ENCODE measurements at places on chromosomes 1 and 21. TPM values are rescaled to one million over a fixed set of nuclear protein-coding genes. Genes with fewer than 3 reads are reported as not detected.

Gene LMX1A
- polyA plus RNA-seq, result not detected

Gene CCDC17
- polyA plus RNA-seq, result 0.47 TPM

Gene TNFRSF9
- polyA plus RNA-seq, result 21.9 TPM

Gene SDHB
- 299 TPM for polyA plus RNA-seq

DNA sequence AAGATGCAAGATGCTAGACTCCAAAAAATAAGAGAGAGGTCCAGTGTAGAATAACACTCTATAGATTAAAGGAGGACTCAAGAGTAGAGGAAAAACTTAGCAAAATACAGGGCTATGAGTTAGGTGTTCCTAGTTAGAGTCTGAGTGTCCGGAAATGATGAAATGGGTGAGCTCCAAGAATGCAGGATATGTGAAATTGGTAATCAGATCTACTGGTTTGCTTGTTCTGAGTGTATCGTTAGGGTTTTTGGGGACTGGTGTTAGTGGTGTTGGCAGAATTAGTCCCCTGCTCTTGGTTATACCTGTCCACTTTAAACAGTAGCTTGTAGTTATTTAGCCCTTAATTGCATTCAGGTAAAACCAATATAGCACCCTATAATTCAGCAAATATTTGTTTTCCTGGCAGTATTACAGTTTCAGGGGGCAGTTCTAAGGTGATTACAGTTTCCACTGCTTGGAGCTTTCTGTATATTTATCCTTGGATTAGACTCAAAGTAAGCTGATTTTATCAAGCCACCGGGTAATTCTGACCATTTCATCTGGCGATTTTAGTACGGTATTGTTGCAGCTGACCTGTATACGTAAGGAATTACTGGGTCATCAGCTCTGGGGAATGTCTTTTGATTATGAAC lies 332.7 kb downstream of the CHRM3 start:
- peak; percentile 13 for DNase-seq
- H3K4me3 ChIP-seq, result peak overlapping the region; percentile 99
- peaks cover 4% of the 10 kb centered on the region for H3K36me3 ChIP-seq

GRCh38 chr21:38036016-38036415 lies 119.8 kb upstream of the KCNJ6 start:
- H3K27me3 ChIP-seq, result peaks cover 3% of the 10 kb centered on the region
- no peak overlapping the region for H3K4me3 ChIP-seq
- H3K27ac ChIP-seq, result no peak overlapping the region
- H3K36me3 ChIP-seq, result no peaks in the 10 kb centered on the region
- no peaks in the 10 kb centered on the region for H3K4me1 ChIP-seq

- H3K27me3 ChIP-seq, result peaks cover 8% of the 10 kb centered on the region
- H3K4me1 ChIP-seq, result peaks cover 15% of the 10 kb centered on the region
- peaks cover 5% of the 10 kb centered on the region for H3K36me3 ChIP-seq
Measured at GRCh38 chr1:23620605-23621004, 61.3 kb upstream of the ID3 start.

DNA sequence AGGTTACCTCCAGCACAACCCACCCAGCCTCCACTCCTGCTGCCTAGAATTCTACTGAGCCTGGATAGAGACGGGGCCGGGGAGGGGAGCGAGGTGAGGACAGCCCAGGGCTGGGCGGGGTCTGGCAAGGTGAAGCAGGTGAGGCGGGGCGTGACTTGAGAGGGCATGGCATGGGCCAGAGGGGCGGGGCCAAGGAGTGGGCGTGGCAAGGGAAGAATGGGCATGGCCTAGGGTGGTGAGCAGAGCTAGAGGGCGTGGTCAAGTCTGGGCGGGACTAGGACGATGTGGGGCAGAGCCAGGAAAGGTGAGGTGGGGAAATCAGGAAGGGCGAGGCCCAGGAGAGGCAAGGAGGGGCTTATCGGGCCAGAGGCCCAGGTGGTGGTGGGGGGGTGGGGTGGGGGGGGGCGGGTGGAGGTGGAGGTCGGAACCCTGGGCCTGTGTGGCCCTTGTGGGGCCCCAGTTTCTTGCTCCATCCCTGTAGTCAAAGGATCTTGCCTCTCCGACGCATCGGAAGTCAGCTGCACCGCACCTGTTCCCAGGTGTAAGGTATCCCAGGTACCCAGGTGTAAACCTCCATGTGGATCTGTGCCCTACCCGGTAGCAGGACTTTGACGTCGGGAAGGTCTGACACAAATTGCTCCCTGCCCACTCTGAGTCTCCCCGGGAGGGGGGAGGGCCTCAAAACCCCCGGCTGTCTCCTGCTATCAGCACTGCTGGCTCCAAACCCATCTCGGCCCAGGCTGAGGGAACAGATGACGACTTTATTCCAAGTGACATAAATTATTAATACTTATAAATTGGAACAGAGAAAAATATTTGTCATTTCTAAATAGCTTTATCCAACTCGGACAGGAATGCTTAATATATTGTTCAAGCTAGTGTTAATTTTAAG lies 32.9 kb upstream of the UTS2 start:
- no peaks in the 10 kb centered on the region for H3K4me1 ChIP-seq
- DNase-seq, result no peak
- H3K27ac ChIP-seq, result no peak overlapping the region
- H3K36me3 ChIP-seq, result peaks cover 5% of the 10 kb centered on the region
- peaks cover 7% of the 10 kb centered on the region for H3K27me3 ChIP-seq

- peaks cover 12% of the 10 kb centered on the region for H3K27me3 ChIP-seq
- no peak overlapping the region for H3K27ac ChIP-seq
- no peak for DNase-seq
- H3K4me1 ChIP-seq, result peaks cover 22% of the 10 kb centered on the region
- H3K36me3 ChIP-seq, result no peaks in the 10 kb centered on the region
Measured at GRCh38 chr1:116586741-116587143, 15.9 kb upstream of the CD58 start.

- H3K4me3 ChIP-seq, result no peak overlapping the region
- no peaks in the 10 kb centered on the region for H3K4me1 ChIP-seq
- DNase-seq, result no peak
Measured at GRCh38 chr1:71809085-71809484, 473.3 kb downstream of the NEGR1 start.

GRCh38 chr1:40344597-40344996 lies 27.5 kb upstream of the COL9A2 start:
- no peak overlapping the region for H3K27ac ChIP-seq
- no peaks in the 10 kb centered on the region for H3K4me1 ChIP-seq
- no peaks in the 10 kb centered on the region for H3K36me3 ChIP-seq
- H3K27me3 ChIP-seq, result peaks cover 3% of the 10 kb centered on the region
- DNase-seq, result no peak

DNA sequence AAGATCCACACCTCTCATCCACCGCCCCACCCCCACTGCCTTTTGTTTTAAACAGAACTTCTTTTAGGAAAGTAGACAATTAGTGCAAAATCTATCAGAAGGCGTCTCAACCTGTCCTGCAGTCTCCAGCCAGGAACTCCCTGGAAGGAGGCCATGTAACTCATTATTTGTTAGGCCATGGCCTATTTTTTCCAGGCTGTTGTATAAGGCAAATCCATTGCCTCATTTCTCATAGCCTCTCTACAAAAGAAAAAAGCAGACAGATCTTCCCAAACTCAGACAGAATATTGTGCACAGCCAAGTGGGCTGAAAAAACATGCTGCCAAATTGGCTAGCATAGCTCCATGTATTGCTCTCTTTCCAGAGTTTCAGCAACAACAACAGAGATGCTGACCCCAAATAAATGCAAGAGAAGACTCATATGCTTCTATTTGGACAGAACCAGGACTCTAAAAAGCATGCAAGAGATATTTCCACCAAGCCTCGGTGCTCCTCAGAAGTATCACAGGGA lies 770.7 kb upstream of the CXADR start:
- H3K4me1 ChIP-seq, result no peaks in the 10 kb centered on the region
- DNase-seq, result no peak

DNA sequence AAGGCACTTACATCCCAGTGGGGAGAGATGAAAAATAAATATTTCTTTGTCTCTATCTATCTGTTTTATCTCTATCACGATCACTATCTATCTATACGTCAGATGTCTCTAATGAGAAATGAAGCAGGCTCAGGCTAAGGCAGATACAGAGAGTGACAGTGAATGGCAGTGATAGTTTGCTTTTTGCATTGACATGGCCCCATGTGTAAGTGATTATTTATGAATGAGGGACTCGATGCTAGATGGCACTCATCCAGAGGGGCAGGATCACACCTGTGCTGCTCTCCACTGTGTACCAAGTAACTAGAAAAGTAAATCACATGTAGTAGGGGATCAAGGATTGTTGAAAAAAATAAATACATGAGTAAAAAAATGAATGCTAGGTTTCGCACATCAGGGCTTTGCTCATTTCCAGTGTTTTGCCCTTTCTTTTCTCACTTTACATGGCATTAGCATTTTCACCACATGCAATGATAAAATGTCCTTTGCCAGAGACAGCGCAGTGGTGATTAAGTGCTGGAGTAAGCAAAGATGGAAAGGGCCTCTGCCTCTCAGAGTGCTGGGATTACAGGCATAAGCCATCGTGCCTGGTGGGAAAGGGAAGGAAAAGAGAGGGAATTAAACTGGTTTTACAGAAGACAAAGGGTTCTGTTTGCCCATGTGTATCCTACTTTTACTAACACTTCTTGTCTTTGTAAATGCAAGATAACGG lies 16.5 kb downstream of the TBX19 start:
- peaks cover 24% of the 10 kb centered on the region for H3K36me3 ChIP-seq
- DNase-seq, result no peak
- no peaks in the 10 kb centered on the region for H3K27me3 ChIP-seq
- no peak overlapping the region for H3K27ac ChIP-seq

Measured in immature natural killer cell (primary cell).